ENCODE measurements at places on chromosomes 16 and 17. TPM values are rescaled to one million over a fixed set of nuclear protein-coding genes. Genes with fewer than 3 reads are reported as not detected.

DNAH9 gene
- not detected for total RNA-seq

CSH2 gene
- total RNA-seq: not detected

FBXW10 gene
- under 0.01 TPM for total RNA-seq

LHX1 gene
- not detected for total RNA-seq

DNAAF8 gene
- total RNA-seq: 0.47 TPM

CDIPT gene
- 65.0 TPM for total RNA-seq

Measured in smooth muscle cell of the coronary artery (primary cell).